AG04450 (cell line): ENCODE measurements at places on chromosomes 1 and 21. TPM values are rescaled to one million over a fixed set of nuclear protein-coding genes. Genes with fewer than 3 reads are reported as not detected.

The HEYL gene
- polyA plus RNA-seq: 0.14 TPM in 2 replicates

The CFHR1 gene
- polyA plus RNA-seq: 0.07 TPM in 2 replicates

DNA sequence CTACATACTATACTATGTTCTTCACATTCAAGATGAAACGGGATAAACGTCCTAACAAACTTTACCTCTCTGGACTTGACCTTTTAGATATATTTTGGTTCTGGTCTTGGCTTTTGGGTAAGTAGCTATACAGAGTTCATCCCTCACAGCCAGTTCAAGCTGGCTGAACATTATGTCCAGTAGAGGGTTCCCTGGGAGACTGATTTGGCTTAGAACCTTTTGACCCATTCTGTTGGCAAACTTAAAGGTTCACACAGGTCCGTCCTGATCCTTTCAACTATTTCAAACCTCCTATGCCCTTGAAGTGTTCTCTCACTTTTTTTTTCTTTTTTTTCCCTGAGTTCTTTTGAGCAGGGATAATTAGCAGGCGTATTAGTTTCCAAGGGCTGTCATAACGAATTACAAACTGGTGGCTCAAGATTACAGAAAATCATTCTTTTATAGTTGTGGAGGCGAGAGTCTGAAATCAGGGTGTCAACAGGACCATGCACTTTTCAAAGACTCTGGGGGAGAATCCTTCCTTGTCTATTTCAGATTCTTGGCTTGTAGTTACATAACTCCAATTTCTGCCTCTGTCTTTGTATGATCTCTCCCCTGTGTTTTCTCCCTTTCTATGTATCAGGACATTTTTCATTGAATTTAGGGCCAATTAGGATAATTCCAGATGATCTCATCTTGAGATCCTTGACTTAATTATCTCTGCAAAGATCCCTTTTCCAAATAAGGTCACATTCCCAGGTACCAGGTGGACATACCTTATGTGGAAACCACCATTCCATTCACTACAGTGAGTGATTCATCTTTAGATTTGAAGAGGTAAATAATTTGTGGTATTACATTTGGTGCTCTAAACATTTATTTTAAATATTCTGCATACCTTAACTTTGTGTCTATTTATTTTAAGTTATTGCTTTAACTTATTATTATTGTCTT is 257.4 kb upstream of the USP25 start:
- DNase-seq: no peak

- no peak for DNase-seq
Observed at GRCh38 chr1:95094923-95095322, 22.2 kb upstream of the ALG14 start.

- no peak for DNase-seq
Observed at GRCh38 chr1:70517444-70517843, 106.4 kb downstream of the CTH start.

GRCh38 chr1:215256936-215257679 is 174.6 kb downstream of the KCNK2 start:
- no peak for DNase-seq
